ENCODE measurements at places on chromosomes 1 and 21. TPM values are rescaled to one million over a fixed set of nuclear protein-coding genes. Genes with fewer than 3 reads are reported as not detected.

MLLT11 gene
- total RNA-seq, result 1.8 TPM

OR6K3 gene
- not detected for total RNA-seq

DCDC2B gene
- total RNA-seq, result not detected

- DNase-seq, result peak; percentile 68
Measured at GRCh38 chr1:182301467-182302198, 90.0 kb downstream of the GLUL start.

DNA sequence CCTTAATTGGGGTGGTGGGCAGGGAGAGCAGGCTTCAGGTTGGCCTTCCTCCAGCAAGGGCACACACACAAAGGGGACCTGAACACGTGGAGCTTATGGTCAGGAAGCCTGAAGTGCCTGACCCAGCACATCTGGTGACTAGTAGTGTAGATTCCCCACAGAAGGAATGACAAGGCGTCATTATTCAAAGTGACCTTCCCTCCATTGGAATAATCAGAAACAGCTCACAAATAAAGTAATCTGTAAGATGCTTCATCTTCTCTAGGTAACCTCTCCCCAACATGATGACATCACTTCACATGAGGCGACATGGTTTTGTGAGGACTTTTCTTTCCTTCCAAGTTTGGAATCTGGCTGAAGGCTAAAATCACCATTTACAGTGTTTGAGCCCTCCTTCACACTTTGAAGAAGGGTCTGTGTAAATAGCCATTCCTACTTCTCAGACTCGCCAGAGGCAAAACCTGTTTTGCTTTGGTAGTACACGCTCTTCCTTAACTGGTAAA, 32.8 kb upstream of the ERG start:
- DNase-seq, result no peak

DNA sequence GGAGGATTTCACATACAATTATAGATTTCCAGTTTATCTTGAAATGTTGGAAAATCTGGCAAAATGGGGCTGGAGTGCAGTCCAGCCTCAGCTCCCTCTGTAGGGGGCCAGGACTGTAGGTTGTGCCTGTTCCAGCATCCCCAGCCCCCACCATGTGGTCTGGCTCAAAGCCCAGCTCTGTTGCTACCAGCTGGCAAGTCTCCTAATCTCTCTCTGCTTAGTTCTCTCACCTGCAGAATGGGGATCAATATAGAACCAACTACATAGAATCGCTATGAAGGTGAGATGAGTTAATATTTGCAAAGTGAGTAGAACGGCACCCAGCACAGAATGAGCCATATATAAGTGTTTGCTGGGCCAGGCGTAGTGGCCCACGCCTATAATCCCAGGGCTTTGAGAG, 50.0 kb upstream of the TARDBP start:
- peak; percentile 53 for DNase-seq

DNA sequence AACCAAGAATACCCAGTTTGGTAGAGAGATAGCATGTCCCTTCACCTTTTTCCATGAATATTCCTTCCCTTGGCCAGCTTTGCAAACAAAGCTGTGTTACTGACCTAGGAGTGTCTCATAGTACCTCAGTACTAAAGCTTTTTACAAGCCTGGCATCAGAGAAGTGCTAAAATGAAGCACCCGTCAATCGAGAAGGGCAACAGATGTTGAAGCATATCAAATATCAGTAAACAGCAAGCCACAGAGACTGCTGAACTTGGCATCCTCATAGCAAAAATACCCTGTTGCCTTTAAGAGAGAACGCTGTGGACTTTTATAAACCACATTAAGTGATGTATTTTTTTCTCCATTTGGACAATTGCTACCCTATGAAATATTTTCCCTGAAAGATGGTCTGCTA, 128.6 kb upstream of the HOOK1 start:
- DNase-seq, result no peak

DNA sequence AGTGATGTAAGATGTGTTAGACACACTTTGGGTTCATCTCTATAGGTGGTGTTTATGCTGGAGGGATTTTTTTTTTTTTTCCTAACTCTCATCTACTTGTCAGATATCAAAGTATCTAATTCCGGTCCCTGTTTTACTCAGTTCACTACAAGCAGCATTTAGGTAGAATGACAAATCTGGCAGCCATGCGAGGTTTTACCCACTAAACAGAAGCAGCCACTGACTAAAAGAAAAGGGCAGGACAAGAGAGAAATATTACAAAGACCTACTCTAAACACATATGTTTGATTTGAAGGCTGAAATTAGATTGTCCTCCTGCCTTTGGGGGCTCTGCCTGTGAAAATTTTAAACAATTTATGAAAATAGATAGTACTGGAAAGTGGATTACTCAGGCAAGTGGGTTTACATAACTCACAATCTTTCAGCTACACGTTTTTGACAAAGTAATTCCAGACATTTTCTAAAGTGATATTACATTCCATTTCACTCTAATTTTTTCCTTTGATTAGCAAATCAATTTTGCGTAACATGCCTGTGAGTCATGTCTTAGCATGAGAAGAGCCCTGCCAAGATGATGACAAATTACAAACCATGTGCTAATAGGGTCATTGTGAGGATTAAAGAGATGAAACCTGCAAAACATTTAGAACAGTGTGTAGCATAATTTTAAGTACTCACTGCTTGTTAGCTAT, 172.6 kb downstream of the PLA2G4A start:
- no peak for DNase-seq

DNA sequence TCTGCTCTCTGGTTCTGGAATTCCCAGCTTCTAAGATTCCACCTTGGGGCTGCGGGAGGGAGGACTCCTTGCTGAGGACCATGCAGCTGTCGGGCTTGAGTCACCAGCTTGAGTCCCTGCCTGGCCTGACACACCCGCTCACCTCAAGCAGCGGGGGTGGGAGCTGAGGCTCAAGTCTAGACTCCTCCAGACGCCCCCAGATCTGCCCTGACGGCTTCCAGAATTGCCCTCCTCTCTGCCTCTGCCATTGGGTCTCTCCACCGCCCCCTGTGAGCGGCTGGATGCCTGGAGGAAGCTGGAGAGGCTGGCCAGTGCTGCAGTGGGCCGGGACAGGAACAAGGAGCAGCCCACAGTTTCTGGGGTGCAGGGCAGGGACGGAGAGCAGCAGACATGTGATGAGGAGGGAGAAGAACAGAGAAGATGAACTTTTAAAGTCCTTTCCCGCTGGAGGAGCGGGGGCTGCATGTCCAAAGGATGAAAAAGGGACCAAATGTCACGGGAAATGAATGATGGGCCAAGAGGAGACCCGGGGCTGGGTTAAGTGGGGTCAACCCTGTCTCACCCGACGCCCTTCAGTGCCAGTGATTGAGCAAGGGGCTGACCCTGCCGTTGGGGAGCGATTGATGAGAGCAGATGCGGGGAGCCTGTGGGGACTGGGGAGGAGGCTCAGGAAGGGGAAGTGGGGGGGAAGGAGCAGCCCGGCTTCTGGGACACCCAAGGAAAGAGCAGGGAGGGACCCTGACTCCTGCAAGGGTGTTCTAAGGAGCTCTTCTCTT, 13.5 kb downstream of the CRABP2 start:
- DNase-seq, result no peak

DNA sequence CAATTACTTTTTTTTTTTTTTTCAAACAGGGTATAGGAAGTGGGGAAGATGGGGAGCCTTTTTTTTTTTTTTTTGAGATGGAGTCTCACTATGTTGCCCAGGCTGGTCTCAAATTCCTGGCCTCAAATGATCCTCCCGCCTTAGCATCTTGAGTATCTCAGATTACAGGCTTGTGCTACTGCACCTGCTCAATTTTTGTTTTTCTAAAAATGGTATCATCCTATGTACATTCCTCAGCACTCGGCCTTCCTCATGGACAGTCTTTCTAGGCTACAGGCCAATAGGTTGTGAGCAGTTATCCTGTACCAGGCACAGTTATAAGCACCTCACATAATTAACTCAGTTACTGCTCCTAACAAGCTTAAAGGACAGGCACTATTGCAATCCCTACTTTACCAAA, 132.1 kb upstream of the EDN2 start:
- DNase-seq, result no peak

DNA sequence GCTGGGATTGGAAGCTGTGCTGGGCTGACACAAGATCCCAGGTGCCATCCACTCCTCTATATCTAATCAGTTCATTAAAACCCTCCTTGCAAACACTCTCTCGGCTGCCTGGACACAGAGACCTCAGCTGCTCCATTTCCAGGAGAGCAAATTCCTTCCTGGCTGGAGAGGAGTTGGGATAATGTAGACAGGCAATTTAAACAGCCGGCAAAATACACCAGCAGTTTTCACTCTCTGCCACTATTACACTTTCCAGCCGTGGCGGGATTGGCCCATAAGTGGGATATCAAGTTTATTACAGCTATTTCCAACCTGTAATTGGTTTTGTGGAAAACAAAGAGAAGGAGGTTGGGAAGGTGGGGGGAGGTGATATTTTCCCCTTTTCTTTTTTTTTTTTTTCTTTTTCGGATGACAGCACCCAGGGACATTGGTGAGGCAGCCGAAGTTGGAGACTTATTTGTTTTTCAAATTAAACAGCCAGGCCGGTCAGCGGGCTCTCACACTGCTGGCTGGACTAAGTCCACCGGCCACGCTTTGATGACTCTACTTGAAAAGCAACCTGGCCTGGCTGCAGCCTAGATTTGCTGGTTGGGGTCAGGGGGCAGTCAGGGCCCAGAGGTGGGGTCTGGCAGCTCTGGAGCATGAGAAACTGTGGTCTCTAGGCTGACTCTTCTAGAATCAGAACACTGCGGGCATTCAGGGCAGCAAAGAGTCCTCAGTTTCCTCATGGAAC, 177.4 kb downstream of the IGSF21 start:
- DNase-seq, result no peak

DNA sequence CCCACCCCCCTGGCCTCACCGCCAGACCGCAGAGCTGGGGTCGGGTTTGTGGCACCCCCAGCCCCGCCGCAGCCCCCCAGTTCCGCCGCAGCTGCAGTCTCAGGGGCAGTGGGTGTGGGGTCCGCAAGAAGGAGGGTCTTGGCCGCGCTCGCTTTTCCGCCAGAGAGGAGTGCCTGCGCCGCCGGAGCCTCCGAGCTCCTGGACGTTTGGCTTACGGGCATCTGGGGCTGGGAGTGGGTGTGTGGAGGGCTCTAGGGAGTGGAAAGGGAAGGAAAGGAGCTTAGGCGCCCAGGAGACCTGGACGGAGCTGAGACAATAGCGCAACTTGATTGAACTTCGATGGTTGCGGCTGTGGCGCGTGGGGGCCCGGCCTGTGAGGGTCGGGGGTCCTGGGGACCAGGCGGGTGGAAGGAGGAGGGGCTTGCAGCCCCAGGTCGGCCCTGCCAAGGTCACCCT, 88.8 kb upstream of the IPO9 start:
- no peak for DNase-seq

GRCh38 chr1:32767156-32767555, 50.0 kb downstream of the YARS1 start:
- DNase-seq, result no peak
